ENCODE measurements at places on chromosomes 7 and 10.

GRCh38 chr10:88991899-88992320 is 1.3 kb downstream of the FAS start:
- no peak for DNase-seq

GRCh38 chr7:111394891-111395290 is 167.4 kb downstream of the IMMP2L start:
- no peak for DNase-seq

DNA sequence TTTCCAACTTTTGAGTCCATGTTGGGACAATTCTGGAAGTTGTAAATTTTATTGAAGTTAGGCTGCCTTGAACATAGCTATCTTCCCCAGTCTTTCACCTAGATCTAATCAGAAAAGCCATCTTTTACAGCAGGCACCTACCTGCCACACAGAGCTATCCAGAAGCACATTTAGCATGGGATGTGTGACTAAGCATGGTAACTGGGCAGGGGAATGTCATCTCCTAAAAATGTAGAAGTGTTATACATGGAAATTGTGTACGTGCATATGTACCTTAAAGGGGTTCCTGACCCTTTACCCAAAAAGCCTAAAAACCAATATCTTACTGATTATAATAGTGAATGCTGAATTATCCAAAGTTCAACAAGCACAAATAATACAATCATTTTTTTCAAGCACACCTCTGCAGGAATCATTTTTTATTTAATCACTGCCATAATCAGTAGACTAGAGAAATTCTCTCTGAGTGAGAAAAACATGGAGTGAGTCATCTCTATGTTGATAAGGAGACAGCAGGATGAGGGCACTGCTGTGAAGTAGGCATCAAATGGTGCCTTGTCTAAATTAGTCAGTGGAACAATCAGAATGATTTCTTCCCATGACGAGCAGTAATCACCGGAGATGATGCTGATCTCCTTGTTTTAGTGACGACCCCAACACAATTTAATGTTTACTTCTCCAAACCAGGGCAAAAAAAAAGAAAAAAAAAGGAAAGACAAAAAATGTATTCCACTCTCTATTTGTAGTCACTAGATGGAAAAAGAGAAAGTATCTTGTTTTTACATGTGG is 75.9 kb downstream of the SORBS1 start:
- DNase-seq, result no peak

DNA sequence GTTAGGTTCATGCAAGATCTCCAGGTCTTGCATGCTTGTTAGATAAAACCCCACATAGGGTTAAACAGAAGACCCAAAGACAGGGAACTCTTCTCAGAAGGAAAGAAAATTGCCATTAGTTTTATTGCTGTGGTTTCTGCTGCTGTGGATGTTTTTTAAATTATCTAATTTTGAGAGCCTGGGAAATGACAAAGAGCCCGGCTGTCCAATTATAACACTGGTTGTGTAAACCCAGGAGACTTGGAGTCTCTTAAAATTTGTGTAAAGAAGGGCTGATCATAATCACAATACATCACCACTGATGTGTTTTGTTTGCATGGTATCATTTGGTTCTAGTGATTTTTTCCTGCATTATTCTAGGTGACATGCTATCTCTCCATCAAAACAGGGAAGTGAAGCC is 246.5 kb upstream of the MYO3A start:
- no peak for DNase-seq

DNA sequence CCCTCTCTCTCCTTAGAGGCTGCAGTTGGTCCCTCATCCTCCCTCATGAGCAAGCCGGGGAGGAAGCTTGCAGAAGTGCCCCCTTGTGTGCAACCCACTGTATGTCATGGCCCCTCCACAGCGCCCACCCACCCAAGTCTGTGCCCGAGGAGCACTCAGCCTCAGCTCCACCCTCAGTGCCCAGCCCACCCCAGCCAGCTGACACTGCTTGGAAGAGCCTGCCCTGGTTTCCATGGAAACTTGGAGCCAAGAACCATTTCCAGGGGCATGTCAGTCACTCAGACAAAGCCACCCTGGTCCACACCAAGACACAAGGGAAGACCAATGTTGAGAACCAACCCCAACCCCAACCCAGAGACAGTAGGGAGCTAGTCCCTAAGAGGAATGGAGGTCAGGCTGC is 79.5 kb downstream of the PAX2 start:
- DNase-seq, result no peak

DNA sequence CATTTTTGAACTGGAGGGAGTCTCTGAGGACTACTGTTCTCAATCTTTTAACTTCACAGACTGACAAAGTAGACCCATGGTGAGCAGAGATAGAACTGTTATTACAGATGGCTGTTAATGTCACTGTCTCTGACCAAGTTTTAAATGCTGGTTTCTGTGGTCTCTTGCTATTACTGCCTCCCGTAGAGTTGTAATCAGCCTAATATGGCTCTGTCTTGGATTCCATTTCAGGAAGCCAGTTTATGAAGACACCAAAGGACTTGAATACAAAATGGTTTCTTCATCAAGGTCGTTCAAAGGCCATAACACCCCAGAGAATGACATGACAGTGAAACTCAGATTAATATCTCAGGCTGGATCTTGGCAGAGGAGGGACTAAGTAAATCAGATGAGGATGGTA is 3.9 kb downstream of the SFRP4 start:
- DNase-seq, result no peak

DNA sequence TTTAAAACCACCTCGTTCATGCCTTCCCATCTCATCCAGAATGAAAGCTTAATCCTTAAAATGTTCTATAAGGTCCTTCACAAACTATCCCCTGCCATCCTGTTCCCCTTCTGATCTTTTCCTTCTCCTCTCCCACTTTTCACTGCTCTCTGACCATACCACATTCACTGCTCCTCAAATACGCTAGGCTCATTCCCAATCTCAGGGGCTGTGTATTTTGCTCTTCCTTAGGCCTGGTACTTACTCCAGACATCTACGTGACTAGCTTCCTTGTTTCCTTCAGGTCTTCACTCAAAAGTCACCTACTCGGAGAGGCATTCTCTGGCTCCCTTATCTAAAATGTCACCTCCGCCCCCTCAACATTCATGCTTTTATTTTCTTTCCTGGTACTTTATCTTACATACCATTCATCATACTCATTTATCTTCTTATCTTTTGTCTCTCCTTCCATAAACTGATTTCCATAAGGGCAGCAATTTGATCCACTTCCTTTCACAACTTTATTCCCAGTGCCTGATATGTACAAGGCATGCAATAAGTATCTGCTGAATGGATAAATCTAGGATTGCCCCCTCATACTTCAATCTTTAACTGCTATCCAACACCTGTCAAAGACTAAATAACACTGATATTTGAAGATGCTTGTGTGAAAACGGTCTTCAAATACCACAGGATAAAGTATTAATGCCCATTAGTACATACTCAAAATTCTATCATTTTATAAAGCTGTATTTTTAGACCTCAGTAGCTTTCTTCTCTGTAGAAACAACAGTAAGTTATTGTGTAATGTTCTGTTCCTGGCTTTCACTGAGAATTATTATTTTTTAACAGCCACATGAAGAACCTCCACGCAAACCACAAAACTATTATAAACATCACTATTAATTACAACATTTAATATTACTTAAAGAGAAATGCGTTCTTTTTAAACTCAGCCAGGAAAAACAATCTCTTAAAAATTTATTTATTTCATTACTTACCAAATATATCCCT is 27.0 kb downstream of the JMJD1C start:
- DNase-seq, result no peak

DNA sequence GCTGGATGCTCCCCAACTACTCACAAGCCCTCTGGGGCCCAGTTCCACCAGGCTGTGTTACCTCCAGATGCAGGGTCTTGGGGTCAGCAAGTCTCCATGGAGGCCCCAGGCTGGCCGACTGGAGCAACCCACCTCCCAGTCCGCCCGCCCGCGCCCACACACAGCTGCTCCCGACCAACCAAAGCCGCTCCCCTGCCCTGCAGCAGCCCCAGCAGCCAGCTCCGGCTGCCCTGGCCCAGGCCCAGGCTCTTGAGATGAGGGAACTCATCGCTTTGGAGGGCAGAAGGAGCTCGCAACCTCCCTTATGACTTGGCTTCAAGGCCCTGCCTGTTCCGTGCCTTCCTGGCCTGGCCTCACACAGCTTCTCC is 47.2 kb downstream of the LRRC20 start:
- no peak for DNase-seq

DNA sequence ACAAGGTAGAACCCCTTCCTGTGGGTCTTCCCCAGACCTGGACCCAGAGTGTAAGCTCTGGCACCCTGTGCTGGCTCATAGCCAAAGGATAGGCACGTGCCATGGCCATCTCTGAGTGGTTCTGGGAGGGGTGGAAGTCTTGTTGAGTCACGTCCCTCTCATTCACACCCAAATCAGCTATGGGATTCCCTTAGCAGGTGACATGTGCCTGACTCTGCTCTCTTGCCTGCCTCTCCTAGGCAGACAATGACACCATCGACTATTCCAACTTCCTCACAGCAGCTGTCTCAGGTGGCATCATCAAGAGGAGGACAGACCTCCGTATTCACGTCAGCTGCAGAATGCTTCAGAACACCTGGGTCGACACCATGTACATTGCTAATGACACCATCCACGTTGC is 59.8 kb downstream of the C10orf120 start:
- no peak for DNase-seq

GRCh38 chr10:87579563-87579962 is 74.9 kb downstream of the MINPP1 start:
- DNase-seq, result no peak

DNA sequence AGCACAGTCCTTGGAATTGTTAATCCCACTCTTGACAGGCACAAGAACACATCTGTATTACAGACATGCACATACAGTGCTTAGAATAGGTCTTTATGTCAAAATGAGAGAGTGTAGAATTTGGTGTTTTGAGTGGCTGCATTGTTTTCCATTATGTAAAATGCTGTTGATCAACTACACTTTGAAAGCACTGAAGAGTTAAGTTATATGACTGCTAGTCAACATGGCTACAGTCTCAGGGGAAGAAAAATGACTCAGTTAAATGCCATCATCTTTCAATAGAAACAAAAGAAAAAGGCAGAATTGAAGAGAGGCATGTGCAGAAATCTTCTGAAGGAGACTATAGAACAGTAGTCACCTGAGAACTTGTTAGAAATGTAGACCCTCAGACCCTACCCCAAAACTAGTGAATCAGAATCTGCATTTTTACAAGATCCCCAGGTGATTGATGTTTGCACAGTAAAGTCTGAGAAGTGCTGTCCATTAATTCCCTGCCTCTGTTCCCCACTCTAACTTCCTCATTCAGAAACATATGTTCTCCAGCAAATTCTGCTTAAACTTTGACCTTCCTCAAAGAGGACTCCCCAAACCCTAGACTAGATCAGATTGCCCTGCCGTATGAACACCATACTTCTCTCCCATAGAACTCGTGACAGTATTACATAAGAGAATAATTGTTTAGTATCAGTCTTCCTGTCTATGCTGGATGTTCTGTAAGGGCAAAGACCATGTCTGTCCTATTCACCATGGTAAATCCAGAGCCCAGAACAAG is 16.0 kb downstream of the SND1 start:
- DNase-seq, result no peak

DNA sequence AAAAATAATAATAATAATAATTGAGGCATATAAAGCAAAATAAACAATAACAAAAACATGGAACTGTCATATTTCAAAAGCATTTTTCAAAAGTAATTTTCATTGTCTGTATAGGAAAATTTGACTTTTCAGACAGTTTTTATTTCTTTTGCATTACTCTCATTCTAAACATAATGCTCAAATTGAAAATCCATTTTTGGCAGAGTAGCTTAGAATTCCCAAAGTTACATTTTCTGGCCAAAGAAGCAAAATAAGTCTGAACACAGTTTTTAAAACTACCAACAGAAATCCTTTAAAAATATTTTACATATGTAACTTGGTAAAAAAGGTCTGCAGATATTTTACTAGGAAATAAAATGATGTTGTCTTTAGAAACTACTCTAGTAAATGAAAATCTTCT is 535.4 kb downstream of the ANKRD7 start:
- no peak for DNase-seq

DNA sequence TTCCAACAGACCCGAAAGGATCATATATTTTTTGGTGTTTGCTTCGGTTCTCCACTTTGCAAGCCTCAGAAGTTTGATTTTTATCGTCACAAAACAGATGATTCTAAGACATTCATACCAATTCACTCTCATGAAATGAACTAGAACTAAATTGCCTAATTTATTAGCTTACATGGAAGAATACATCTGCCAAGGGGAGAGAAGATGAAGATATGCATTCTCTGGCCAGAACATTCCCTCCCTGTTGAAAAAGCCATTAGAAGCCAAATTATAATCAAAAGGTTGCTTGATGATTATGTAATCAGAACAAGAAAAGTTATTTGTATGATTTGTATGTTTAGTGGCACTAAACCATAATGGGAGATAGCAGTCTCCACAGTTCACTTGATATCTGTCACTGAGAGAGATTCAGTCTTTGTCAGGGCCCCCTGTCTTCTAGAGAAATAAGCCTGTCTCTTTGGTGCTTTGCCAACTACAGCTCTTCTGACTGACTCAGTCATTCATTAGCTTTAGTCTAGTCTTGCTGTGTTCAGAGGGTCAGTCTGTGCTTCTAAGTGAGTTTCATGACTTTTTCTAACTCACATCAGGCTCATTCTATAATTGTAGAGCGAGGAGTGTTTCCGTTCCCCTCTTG is 95.3 kb upstream of the GNAI1 start:
- DNase-seq, result no peak

DNA sequence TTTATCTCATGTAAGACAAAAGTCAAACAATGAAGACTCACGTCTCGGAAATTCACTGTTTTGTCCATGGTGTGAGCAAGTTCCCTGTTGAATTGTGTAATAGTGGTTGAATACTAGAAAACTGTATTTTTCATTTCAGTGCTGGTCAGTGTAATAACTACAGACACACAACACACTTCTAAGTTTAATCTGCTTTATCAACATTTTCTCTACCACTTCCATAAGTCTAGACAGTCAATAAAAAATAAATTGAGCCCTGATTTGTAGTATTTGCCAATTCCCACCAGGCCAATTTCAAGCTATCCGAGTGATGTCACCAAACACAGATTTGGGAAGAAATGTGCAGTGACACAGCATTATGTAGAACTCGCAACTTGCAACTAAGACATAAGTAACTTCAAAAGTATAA is 81.9 kb downstream of the GPR141 start:
- DNase-seq, result no peak

DNA sequence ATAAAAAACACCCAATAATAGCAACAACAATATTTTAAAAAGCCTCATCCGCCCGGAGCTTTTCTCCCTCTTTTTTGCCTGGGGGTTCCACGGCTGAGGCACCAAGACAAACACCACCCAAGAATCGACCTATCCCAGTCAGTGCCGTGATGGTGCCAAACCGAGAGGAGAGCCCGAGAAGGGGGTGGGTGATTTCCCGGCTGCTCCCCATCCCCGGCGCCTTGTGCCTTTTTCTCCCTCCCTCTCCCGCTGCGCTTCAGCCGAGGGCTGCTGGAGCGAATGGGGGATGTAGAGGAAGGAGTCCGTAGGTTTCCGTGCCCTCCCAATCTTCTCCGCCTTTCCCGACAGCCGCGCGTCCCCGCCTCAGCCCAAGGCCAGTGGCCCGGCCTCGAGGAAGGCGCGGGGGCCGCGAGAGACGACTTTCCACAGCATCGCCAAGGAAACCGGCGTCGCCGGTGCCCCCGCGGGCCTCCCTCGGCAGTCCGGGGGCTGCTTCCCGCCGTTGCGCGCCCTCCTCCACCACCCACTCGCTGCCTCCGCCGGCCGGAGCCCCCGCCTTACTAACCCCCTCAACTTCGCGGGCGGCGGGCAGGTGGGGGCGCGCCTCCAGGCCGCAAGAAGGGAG is 1.3 kb downstream of the EGR2 start:
- DNase-seq, result no peak
